ENCODE measurements at places on chromosomes 2 and 18. TPM values are rescaled to one million over a fixed set of nuclear protein-coding genes. Genes with fewer than 3 reads are reported as not detected.

DNA sequence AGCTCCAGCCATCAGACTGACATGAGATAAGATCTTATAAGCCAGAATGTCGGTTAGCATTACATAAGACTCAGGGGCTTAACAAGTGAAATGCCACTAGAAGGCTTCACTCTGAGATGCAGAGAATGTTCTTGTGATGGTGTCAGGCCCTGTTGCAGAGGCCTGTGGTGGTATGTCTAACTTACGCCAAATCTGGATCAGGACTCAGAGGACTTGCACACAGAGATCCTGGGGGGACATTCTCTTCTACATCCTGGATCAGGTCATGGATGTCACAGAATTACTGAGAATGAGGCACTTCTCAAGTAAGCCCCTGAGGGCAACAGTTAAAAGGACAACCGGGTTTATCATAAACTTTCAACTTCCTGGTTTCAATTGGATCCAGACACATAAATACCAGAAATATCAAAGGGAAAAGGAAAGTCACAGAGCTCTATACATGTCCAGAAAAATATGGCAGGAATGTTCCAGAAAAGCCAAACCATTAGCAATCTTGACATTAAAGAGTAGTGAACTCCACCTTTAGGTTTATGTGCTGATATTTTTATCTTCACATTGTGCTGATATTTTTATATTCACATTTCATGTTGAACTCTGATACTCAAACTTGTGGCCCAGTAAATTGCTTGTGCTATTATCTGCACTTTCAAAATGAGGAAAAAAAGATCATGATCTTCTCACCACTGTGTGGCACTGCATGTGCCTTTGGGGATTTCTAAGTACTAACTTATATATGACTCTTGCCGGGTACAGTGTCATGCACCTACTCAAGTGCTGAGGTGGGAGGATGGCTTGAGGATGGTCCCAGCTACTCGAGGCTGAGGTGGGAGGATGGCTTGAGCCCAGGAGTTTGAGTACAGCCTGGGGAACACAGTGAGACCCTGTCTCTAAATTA is 137.5 kb upstream of the RNF152 start:
- no peak for DNase-seq

- DNase-seq, result peak; percentile 37
Observed at GRCh38 chr18:65352186-65352585, 398.6 kb upstream of the CDH7 start.

DNA sequence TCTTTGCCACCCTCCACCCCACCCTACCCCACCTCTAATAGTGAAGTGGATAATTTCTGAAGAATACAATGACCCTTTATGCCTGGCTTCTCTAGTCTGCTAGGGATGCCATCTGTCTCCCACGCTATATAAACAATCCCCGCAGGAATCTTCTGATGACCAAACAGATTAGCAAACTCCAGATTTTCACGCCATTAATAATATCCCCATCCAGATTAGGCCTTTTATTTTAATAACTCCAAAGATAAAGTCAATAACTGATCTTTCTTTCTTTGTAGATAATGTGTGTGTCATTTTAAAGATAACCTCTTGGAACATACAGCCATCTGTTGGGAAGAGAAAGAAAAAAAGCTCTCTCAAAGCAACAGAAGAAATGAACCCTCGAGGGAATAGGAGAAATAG is 47.9 kb upstream of the CCDC150 start:
- DNase-seq, result no peak

Gene LAPTM4A
- total RNA-seq, result 62.7 TPM

Gene ACKR3
- 0.86 TPM for total RNA-seq

- peak; percentile 57 for DNase-seq
Observed at GRCh38 chr2:108858894-108859293, 72.3 kb downstream of the CCDC138 start.

DNA sequence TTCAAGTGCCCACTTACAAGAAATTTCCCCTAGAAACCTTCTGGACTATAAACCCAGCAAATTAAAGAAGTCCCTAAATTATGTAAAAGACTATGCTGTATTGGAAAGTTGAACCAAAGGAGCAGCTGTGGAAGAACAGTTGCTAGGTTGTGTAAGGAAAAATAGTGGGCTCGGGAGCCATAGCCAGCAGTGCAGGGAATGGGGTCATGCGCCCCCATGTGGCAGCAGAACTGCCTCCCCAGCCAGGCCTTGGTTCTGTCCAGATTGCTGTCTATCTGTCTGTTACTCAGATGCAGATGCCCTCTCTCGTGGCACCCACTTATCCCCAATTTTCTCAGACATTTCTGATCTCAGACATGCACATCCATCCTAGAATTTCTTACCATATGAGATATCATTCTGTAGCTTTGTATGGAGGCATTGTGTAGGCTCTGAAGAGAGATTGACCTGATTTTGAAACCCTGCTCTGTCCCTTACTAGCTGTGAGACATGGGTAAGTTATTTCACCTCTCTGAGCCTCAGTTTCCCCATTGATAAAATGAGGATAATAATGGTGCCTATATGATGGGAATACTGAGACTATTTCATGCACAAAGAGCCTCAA is 258.3 kb downstream of the SS18 start:
- peak; percentile 56 for DNase-seq

DNA sequence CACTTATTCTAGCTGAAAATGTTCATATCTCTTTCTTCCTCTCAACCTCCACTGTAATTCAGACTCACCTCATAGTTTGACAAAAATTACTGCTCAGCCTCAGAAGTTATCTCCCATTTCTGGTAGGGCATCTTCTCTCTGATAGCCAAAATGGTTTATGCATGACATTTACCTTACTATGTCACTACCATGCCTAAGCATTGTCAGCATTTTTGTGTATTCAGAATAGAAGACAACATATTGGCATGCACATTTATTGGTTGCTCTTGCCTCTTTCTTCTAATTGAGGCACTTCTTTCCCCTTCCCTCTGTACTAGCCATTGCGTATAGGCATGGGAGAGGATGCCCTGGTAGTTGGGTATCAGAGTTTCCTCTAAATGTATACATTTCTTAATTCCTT is 406.1 kb upstream of the DCC start:
- no peak for DNase-seq

GRCh38 chr2:15158532-15158931 is 402.6 kb downstream of the NBAS start:
- DNase-seq, result peak; percentile 20

Gene PROKR1
- 0.12 TPM for total RNA-seq

Gene GREB1
- 0.62 TPM for total RNA-seq

DNA sequence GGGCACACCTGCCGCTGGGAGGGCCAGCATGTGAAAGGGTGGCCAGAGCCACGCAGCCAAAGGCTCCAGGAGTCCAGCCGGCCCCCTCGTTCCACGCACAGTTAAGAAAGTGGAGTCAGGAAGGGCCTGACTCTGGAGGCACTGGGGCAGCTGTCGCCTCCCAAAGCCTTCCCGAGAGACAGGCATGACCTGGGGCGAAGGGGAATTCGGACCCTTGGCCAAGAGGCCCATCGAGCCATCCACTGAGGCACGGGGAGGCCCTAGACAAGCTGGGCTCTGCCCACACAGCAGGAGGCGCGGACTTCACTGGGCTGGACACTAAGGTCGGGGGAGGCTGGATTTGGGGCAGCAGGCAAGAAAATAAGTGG is 38.5 kb upstream of the SNED1 start:
- DNase-seq, result no peak

Gene PRKAG3
- total RNA-seq, result not detected

DNA sequence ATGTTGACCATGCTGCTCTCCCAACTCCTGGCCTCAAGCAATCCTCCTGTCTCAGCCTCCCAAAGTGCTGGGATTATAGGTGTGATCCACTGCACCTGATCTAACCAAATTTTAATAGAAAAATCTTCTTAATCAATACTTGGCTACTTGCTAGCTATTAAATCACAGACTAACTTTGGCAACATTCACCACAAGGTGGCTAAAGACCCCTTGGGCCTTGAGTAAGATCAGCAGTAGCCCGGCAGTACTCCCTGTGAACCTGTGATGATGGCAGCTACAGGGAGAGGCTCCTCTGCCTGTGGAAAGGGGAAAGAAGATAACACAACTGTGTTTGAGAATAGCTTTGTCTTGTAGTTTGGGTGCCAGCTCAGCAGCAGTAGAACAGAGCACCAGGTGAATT is 102.9 kb downstream of the SLC39A10 start:
- no peak for DNase-seq

DNA sequence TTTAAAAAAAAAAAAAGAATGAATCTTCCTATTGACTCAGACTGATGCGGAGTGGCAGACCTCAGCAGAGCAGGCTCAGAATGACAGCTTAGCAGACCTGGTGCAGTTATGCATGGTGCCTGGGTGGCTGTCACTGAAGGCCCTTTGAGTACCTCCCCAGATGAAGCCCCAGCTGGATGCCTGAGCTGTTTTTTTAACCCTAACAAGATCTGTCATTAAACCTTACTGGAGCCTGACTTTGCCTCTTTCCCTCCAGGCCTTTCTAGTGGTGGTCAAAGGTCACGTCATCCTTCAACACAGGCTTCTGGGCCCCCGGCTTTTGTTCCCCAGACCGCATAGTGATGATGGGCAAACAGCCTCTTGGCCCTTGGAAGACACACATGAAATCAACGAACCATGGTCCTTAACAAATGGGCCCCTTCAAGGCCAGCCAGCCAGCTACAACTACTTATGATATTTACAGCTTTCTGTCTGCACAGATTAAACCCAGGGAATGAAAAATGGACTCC is 138.3 kb upstream of the CYP1B1 start:
- DNase-seq, result peak; percentile 37

GRCh38 chr2:191854382-191855372 is 7.8 kb upstream of the CAVIN2 start:
- DNase-seq, result peak; percentile 15

Gene CAPN13
- total RNA-seq, result 1.9 TPM

DNA sequence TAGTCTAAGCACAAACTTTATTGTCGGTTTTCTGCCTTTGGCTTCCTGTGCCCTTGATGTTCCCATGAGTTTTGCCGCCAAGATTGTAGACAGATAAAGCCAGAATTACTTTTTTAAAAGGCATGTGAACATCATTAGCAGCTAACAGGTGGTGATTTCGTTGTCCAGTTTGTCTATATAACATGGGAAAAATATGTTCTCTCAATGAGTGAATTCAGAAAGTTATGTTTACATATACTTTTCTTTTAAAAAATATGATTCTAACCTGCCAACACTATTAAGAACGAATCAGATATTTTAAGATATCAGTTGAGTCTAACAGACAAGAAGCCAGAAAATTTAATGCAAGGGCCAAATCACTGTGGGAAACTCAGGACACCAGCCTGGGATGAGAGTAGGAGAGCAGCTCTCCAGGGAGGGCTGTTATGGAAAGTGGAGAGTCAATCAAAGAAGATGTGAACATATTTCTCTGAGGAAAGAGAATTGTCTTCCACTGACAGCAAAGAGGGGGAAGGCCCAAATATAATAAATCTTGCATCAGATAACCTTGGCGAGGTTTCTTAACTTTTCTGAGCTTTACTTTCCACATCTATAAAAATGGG is 311.3 kb downstream of the ARHGAP15 start:
- no peak for DNase-seq

DNA sequence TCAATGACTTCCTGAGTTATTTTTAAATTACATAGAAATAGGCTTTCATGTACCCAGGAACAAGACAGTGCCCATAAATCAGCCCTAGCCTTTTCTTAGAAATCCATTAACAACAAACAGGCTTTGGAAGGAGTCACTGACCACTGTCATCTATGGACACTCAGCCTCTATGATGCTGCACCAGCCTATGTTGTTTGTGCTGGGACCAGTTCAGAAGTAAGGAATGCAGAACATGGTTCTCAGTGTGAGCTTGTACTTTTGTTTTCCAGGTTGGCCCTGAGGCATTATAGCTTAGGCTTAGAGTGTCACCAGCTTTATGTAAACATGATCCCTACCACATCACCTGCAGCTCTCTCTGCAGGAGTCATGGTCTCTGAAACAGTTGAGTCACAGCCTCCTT is 335.7 kb upstream of the CDH7 start:
- peak; percentile 86 for DNase-seq

DNA sequence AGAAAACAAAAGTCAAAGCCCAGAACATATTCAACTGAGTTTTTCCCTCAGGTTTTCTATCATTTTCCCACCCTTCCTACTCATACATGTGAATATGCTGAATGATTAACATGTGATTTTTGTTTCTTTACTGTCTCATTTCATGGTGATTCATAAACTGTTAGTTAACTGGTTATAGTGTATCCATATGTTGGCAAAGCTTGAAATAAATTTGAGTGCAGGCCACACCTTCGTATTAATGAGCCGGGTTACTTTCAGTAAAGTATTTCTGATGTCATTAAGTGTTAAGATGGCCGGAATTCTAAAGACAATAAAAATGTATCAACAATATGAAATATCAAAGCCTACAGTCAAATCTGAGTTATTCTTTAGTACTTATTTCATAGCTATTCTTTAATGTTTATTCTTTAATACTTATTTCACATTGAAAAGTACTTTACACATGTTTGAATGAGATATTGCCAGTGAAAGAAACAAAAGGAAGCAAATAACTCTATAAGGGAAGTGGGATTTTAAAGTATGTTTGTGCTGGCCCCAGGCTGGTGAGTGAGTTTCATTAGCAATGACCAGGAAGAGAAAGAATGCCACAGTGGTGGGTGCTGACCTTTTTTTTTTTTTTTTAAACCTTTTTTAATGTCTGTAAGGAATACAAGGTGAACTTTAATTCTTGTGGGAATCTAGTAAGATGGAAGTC is 178.6 kb downstream of the NEDD4L start:
- peak; percentile 51 for DNase-seq

Gene RAD51AP2
- total RNA-seq, result not detected

- DNase-seq, result no peak
Observed at GRCh38 chr2:188277786-188278185, 13.9 kb upstream of the GULP1 start.

Gene VIL1
- total RNA-seq, result 0.26 TPM

Gene ICOS
- not detected for total RNA-seq

DNA sequence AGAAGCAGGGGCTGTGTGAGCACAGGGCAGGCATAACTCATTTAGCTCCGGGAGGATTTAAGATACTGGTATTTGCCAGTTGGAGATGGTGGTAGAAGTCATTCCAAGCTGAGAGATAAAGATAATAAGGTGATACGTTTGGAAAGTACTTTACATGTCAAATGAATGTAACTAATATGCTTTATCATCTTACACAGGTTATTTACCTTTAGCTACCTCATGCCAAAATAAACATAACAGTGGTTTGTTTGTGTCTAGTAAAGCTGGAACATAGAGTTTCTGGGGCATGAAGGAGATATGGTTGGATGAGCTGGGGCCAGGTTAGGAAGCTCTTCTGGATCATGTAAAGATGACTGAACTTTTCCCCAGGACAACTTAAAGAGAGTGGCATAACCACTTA is 126.9 kb upstream of the PIK3C3 start:
- DNase-seq, result peak; percentile 65

Gene RAX
- total RNA-seq, result not detected

GRCh38 chr2:182716650-182716979 is 558 bp downstream of the DNAJC10 start:
- peak; percentile 31 for DNase-seq

GRCh38 chr2:42084231-42084671 is 36.4 kb downstream of the PKDCC start:
- peak; percentile 29 for DNase-seq

GRCh38 chr2:119517433-119517832 is 6.8 kb downstream of the SCTR start:
- peak; percentile 51 for DNase-seq

- DNase-seq, result peak; percentile 38
Observed at GRCh38 chr18:63603772-63604171, 16.6 kb downstream of the SERPINB13 start.
